ENCODE measurements at places on chromosomes 5 and 9.

DNA sequence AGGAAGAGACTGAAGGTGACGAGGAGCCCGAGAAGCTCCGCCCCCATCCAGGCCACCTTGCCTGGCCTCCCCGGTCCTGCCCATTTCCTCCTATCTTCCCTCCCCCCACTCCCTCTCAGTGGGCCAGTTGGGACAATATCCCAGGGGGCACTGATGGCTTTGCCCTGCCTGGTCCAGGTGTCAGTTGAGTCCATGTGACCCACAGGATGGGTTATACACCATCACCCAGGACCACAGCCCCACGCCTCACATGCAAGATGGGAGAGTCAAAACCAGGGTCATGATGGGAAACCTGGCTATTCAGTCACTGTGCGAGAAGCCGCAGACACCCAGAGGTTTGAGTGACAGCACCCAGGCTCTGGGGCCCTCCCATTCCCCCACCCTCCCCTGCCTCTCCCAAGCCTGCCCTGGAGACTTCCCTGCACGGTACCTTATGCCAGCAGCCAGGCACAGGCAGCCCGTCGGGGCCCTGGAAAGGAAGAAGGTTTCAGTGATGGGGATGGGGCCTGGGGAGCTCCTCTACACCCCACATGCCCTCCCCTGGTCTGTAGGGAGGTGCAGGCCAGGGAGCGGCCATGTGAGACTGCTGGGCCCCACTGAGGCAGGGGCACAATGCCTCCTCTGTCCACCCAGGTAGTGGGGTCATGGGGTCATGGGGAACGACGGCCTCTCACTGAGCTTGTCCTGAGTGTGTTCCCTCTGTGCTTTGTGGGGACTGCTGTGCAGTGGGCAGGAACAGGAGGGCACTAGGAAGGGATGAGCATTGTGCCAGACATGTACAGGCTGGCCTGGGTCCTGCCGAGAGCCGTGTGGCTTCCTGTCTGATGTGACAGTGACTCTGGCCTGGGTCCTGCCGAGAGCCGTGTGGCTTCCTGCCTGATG lies 6.3 kb upstream of the PHYKPL start:
- no peak for DNase-seq

GRCh38 chr5:140000332-140000731 lies 42.8 kb downstream of the NRG2 start:
- peak; percentile 43 for DNase-seq

DNA sequence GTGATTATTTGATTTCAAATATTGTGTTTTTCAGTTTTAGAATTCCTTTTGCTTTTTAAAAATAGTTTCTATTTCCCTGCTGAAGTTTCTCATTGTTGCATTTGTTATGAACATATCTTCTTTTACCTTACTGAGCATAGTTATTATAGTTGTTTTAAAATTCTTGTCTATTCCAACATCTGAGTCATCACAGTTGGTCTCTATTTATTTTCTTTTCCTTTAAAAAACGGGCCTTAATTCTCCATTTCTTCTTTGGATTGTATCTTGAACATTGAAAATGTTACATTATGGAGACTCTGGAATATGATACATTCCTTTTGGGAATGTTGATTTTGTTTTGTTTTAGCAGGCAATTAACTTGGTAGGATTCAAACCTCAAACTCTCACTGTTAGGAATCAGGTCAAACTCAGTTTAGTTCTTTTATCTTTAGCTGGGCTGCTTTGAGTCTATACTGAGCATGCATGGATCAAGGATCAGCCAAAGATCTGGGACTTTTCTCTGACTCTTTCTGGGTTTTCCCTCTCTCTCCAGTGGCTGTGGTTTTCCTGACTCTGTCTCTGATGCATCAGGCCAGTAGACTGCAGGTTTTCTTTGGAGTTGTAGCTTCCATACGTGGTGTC lies 70.3 kb downstream of the TEK start:
- DNase-seq = no peak

- DNase-seq = no peak
Observed at GRCh38 chr5:122723606-122724352, 51.1 kb upstream of the SNX2 start.

GRCh38 chr5:132228241-132229035 lies 785 bp upstream of the P4HA2 start:
- DNase-seq = no peak

- no peak for DNase-seq
Observed at GRCh38 chr5:123207081-123207537, 118.1 kb downstream of the PRDM6 start.

DNA sequence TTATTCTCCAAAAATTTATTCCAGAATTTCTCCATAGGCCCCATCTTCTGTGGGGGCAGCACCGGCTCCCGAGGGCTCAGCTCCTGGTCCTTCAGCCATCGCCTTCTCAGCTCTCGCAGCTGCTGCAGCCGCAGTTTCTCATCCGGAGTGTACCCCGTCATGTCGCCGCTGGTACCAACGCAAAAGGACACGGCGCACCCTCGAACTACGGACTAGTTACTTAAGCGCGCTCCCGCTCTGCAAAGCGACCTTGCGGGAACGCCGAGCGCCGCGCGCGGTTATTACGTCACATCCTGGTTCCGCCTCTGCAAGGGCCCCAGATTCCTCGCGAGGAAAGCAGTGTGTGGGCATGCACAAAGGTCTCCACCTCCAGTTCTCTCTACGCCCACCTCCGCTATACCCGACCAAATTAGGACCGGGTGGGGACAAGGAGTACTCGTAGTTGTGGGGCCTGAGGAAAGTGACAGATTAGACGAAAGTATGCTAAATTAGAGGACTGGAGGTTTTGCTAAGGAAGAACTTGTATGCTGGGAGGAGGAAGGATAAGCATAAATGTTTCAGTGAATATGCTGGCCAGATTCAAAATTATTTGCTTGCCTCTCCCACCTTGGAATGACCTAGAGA lies at the start of gene NDUFB6:
Gene NDUFB6, minus strand, starts transcription at position 260 of the 624 bp plus-strand sequence. Its CDS starts 99 bp downstream, at position 161.
- peak; percentile 96 for DNase-seq

GRCh38 chr5:170632985-170633234 lies 129.1 kb downstream of the KCNIP1 start:
- DNase-seq = peak; percentile 84

GRCh38 chr5:130286971-130287370 lies 382.7 kb downstream of the CHSY3 start:
- peak; percentile 63 for DNase-seq

DNA sequence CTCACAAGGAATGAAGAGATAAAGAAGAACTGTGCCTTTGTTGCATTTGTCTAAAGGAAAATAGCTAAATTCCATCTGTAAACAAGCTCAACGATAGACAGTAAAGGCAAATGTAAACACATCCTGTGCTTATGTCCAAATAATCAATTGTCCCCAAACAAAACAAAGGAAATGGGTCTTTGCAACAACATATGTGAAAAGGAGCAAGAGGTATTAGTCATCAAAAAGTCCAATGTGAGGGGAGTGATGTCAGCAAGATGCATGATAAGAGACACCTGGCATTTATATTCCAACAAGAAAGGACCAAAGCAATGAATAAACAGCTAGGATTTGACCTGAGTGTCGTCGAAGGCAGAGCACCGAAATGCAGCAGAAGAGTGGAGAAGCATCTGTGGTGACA lies 209.1 kb downstream of the ASTN2 start:
- no peak for DNase-seq

- no peak for DNase-seq
Observed at GRCh38 chr5:61582205-61582820, 250.3 kb downstream of the ZSWIM6 start.

DNA sequence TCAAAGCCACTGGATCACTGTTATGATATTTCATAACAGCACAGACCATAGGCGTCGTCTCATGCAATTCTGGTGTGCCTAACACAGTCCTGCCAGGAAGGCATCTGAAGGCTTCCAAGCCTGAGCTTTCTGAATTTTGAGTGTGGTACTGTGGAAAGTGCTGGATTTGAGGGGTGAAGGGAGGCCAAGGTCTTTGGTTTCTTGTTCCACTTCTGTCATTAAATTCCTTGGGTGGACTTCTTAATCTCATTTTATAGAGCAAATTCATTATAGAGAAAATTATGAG lies 441.3 kb upstream of the PIK3R1 start:
- no peak for DNase-seq

- no peak for DNase-seq
Observed at GRCh38 chr9:134600836-134601638, 40.6 kb upstream of the COL5A1 start.

- no peak for DNase-seq
Observed at GRCh38 chr9:37432020-37432419, 9.5 kb downstream of the GRHPR start.

- DNase-seq = no peak
Observed at GRCh38 chr5:157914151-157914788, 55.3 kb upstream of the CLINT1 start.

DNA sequence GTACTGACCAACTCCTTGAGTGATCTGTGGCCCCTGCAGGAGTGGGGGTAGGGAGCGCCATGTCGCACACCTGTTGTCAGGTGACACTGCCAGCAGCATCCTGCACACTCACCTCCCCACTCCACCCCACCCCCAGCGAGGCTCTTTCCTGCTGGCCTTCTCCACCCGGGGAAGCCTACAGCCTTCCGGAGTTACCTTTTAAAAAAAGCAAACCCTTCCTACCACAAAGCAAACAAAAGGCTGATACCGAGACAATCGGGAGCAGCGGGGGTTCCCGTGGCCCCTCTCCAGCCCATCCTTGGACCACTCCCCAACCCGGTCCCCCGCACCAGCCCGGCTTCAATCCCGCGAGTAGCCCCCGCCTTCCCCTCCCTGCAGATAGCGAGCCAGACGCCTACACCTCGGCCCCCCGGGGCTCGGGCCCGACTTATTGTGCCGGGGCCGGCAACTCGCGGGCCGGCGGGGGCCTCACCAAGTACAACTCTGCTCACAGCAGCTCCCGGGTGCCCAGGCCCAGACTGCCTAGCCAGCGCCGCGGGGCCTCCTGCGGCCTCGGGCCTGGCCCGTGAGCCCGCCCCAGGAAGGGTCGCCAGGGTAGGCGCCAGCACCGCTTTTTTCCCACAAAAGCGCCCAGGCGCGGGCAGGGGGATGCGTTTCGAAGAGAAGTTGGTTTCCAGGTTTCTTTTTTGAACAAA lies 724 bp downstream of the MACROH2A1 start:
- peak; percentile 49 for DNase-seq

- peak; percentile 30 for DNase-seq
Observed at GRCh38 chr9:110257097-110257841, 962 bp upstream of the TXN start.

DNA sequence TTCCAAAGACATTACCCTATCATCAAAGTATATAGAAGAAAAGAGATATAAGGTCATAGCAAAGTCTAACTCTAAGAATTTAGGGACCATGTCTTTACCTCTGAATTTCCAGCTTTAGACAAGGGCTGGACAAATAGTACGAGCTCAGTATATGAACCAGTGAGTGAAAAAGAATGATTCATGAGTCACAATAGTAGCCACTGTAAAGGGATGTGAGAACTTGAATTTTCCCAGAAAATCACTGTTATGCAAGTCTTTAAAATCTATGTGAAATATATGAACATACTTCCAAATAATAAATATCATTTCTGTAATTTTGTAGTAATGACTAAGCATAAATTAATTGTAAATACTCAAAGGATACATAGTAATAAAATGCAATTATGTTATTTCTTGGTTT lies 305.9 kb upstream of the PRR16 start:
- DNase-seq = no peak

GRCh38 chr5:112059579-112060135 lies 302.7 kb upstream of the NREP start:
- peak; percentile 17 for DNase-seq

- DNase-seq = no peak
Observed at GRCh38 chr5:166166071-166166470, 2125.4 kb upstream of the WWC1 start.

- peak; percentile 44 for DNase-seq
Observed at GRCh38 chr5:72587661-72588308, 80.6 kb upstream of the ZNF366 start.

- no peak for DNase-seq
Observed at GRCh38 chr9:118962426-118962825, 406.8 kb downstream of the BRINP1 start.

GRCh38 chr9:133029994-133030316 lies 842 bp upstream of the GTF3C5 start:
- DNase-seq = no peak

GRCh38 chr5:113507601-113508000 lies 5.9 kb upstream of the YTHDC2 start:
- DNase-seq = no peak

- no peak for DNase-seq
Observed at GRCh38 chr9:33197279-33198152, 30.4 kb upstream of the B4GALT1 start.

- no peak for DNase-seq
Observed at GRCh38 chr5:124639095-124639665, 107.3 kb downstream of the ZNF608 start.

DNA sequence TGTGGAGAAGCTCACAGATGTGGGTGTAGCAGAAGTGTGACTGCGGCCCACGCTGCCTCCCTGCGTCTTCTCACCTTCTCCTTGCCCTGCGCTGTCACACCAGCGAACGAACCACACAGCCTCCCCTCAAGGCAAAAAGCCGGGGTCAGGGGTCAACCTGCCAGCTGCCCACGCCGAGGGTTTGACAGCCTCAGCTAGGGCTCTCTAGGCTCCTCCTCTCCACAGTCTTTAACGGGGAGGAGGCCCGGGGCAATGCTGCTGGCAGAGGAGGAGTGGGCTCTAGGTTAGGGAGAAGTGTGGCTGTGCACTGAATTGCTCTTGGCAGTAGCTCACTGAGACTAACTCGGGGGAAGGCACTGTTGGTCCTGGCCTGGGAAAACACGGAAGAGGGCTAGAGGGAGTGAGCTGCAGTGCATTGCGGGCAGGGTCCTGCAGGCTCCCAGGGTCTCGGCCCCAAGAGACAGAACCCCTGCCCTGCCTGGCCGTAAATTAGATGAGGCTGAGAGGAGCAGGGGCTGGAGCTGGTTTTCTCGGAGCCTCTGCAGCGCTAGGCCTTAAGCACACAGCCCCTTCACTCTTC lies 4.2 kb upstream of the TRIM52 start:
- DNase-seq = no peak

GRCh38 chr9:11016081-11016480 lies 403.3 kb upstream of the PTPRD start:
- DNase-seq = no peak

DNA sequence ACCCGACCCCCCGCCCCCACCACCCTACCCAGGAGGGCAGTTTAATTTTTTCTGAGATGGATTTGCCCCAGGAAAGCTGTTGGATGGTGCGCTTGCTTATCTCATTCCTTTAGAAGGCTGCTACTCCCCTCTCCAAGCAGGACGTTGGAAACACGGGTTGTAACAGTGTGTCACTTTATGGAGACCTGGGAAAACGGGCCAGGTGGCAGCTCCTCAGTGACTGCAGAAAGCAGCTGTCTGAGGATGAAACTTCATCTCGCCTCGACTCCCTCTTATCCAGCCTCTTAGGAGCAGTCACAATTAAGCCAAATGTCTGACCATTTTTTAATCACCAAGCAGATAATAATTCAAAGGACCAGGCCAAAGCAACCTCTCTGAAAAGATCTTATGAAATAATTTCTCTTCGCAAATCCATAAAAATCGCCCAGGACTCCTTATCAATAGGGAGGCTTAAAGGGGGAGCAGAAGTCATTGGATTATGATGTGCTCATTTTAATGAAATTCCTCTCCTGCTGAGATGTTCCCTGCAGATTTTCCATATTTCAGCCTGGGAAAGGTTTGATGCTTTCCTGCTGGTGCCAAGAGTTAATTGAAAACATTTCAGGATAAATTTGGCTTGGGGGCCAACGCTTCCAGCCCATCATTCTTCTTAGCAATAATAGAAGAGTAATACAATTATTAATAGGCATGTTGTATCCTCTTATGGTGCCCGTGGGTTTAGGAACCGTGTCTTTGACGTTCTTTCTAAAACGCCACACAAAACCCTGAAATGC lies 26.0 kb downstream of the GAS1 start:
- DNase-seq = no peak
